ENCODE measurements at places on chromosomes 3 and 15.

DNA sequence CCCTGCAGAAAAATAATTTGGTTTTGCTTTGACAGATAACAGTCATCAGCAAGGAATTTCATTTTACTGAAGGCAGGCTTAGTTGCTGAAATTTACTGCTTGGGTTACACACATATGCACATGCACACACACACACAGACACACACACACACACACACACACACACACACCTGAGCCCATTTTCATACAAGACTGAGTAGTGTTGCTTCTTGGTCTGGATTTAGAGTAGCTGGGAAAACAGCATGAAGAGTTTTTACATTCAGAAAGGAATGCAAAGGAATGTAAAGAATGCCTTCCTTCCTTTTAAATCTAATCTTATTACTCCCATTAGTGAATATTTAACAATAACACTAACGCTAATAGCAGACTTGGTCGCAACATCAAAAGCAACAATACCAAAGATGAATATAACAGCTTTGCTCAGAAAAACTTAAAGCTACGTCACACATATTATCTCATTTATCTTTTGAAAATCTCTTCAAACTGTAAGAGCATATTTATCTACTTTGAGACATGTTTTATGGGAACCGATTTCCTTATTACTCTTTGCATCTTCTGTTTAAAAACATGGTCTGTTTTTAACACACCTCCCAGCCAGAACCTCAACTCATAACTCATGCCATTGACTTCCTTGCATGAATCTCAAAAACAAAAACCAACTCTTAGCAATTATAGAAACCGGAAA lies 32.5 kb downstream of the RFTN1 start:
- DNase-seq: no peak

GRCh38 chr15:44096596-44096995 lies 98.5 kb downstream of the FRMD5 start:
- DNase-seq: no peak

- no peak for DNase-seq
These were observed 115.7 kb downstream of the MBNL1 start for GRCh38 chr3:152384412-152384811.

DNA sequence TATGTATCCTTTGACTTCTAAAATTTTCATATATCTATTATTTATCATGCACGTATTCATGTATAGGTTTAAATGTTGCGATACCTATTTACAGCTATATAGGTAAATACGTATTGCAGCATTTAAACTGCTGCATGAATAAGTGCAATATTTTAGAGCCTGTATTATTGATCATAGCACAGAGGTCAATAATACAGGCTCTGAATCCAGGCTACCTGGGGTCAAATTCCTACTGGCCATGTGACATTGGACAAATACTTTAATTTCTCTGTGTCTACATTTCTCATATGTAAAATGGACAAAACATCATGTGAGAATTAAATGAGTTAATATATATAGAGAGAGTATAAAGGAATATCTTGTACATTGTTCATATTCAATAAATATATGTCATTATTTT lies 352.9 kb upstream of the ROBO2 start:
- DNase-seq: no peak
